ENCODE measurements at places on chromosomes 16 and 17. TPM values are rescaled to one million over a fixed set of nuclear protein-coding genes. Genes with fewer than 3 reads are reported as not detected.
A peak's percentile ranks its signal among the peaks of the same experiment; 100 is the strongest.

Gene ACACA
- 27.4 TPM for total RNA-seq

Gene DPEP2
- 0.52 TPM for total RNA-seq

DNA sequence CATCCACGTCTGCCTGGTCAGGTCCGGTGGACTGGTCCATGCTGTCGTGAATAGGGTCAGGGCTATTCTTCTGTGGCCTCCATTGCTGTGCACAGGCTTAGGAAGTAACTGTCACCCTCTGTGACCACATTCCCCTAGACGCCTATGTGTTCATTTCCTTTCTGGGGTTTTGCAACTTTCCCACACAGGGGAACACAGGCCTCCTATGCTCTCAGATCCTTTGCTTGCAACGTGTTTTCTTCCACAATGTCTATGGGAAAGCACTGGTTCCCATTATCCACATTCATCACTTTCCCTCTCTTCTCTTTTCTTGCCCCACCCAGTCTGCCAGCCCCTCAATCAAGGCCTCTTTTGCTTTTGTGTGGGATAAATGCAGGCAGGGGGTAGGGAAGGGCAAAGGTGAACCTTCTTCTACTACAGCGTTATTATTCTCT, 43.2 kb upstream of the DNAJA2 start:
- no peak for DNase-seq

Gene RNF43
- total RNA-seq = 19.9 TPM

DNA sequence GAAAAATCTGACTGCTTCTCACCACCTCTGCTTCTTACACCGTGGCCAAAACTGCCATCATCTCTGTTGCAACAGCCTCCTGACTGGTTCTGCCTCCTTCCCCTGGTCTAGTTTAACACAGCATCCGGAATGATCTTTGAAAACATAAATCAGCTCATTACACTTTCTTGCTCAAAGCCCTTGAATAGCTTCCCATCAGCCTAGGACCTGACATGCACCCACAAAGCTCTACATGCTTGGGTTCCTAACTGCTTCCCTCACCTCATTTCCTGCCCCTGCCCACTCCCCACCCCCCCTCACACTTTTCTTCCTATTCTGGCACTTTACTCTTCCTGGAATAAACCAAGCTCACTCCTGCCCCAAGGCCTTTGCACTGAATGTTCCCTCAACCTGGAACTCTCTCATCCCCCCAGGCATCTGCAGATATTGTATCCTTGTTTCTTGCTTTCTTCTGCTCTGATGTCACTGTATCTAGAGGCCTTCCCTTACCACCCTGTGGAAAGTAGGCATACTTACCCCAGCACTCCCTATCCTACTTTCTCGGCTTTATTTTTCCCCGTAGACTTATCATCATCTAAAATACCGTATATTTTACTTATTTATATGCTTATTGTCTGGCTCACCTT, 112.4 kb downstream of the FTO start:
- DNase-seq = no peak

Gene CD300LB
- 1.3 TPM for total RNA-seq

DNA sequence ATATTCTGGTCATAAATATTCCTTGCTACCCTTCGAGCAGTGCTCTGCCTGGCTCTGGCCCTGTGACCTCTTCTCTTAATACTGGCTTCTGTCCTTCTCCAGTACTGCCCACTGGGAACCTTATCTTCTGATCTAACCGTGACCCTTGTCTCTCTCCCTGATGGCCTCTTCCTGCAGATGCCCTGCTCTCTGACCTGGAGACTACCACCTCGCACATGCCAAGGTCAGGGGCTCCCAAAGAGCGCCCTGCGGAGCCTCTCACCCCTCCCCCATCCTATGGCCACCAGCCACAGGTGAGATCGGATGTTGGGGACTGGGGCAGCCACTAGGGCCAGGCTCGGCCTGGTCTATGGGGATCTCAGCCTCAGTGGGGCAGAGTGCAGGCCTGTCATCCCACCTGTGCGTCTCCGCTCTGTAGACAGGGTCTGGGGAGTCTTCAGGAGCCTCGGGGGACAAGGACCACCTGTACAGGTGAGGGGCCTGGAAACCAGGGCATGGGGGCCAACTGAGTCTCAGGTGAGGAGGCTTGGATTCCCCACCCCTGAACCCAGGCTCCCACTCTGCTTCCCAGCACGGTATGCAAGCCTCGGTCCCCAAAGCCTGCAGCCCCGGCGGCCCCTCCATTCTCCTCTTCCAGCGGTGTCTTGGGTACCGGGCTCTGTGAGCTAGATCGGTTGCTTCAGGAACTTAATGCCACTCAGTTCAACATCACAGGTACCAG, 1.5 kb downstream of the TGFB1I1 start:
- no peak for DNase-seq

DNA sequence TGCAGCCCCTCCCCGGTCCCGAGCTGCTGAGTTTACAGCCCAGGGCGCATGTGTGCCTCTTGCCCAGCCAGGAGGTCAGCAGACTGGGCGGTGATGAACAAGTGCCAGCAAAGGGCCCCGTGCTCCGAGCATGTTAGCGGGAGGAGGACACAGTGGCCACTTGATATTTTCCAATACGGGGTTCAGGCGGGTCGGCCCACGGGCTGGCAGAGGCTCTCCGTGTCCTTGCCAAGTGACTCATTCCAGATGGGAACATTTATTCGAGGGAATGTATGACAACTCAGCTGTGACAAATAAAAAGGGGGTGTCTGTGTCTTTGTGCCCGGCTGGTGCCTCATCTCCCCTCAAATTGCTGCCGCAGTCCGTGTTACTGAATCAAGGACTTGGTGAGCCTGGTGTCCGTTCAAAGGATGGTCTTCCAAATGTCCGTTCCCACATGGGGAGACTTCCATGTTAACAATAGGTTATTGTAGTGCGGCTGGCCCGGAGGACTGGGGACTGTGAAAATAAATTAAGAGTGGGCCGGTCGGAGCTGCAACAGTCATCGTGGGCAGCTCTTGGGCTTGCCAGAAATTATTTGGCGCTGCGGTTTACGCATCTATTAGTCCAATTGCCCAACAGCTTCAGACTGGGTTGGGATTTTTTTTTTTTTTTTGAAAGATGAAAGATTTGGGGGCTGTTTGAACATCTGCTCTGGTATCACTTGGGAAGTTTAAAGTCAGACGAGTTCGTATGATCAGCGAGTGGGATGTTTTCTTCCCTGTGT, 174.0 kb upstream of the CIBAR2 start:
- DNase-seq = peak; percentile 96

- DNase-seq = peak; percentile 8
These were observed 4.6 kb downstream of the CFAP20 start for GRCh38 chr16:58124601-58124915.

Gene CCDC144A
- total RNA-seq = 0.15 TPM

DNA sequence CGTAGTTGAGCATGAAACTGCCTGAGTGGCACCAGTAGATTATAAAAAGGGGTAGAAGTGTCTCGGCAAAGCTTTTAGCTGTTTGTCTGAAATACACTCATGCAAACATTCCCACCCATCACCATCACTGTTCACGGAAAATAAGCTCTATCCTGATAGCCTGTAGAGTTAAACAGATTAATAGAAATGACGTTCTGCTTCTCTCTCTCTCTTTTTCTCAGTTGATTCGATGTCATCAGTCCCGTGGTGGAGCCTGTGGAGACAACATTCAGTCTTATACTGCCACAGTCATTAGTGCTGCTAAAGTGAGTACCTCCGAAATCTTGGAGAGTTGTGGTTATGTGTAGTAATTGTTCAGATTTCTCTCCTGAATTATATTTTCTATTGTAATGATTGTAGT, 224.7 kb downstream of the BCAS3 start:
- DNase-seq = no peak

DNA sequence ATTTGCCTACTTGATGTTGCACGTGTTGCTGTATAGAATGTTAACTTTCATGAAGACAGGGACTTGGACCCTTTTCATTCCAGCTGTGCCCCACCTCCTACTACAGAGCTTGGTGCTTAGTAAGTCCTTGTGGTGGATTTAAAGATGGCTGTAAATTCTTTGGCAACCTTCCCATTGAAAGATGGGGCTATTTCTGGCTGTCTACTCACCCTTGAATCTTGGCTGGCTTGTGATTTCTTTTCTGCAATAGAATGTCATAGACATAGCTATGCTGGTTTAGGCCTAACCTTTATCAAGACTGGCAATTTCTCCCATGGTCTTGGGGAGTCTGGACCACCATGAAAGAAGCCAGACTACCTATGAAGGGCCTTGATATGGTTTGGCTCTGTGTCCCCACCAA, 59.0 kb downstream of the ACSM2A start:
- no peak for DNase-seq

GRCh38 chr17:75516619-75517296, 430 bp downstream of the TSEN54 start:
- no peak for DNase-seq

GRCh38 chr17:47119746-47120520, 69.2 kb downstream of the CDC27 start:
- DNase-seq = no peak

Gene TERB1
- not detected for total RNA-seq

Gene GPR142
- not detected for total RNA-seq

DNA sequence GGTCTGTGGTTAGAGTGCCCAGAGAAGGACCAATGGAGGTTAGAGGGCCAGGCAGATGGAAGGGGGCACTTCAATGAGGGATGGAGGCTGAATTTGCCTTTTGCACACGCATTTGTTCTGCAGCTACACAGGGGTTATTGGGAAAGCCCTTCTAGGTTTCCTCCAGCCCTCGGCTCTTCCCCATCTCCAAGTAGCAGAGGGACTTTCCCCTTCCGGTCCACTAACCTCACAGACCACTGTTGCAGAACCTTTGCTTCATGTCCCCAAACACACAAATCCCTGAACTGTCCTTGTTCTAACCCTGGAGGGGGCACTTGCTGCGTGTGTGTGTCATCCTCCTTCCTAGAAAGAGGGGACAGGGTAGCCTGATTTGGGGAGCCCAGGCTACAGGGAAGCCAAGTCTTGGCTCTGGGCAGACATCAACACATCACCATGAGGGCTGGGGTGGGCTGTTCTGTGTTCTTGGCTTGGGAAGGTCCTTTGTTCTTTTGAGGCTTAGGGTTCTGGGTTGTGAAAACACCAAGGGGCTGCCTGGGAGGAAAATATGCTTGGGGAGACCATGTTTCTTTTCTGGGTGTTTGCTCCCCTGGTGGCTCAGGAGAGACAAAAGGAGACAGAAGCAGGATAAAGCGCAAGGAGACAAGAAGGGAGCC, 7.3 kb upstream of the NR1D1 start:
- DNase-seq = no peak

DNA sequence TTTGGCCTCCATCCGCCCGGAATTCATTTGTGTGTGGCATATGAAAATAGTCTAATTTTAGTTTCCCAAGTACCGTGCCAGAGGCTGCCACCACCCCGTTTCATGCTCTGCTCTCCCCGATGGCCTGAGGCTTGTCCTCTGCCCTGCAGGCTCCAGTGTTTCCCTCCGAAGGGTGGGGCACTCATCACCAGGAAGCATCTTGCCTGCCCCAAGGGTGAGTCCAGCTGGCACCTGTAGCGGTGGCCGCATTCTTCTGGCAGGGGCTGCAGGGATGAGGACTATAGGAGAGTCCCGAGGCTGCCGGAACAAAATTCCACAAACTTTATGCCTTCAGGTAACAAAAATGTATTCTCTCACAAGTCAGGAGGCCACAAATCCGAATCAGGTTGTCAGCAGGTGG, 23.1 kb upstream of the CMIP start:
- DNase-seq = no peak

Gene SNRNP25
- 6.3 TPM for total RNA-seq

Gene CRISPLD2
- 58.9 TPM for total RNA-seq

DNA sequence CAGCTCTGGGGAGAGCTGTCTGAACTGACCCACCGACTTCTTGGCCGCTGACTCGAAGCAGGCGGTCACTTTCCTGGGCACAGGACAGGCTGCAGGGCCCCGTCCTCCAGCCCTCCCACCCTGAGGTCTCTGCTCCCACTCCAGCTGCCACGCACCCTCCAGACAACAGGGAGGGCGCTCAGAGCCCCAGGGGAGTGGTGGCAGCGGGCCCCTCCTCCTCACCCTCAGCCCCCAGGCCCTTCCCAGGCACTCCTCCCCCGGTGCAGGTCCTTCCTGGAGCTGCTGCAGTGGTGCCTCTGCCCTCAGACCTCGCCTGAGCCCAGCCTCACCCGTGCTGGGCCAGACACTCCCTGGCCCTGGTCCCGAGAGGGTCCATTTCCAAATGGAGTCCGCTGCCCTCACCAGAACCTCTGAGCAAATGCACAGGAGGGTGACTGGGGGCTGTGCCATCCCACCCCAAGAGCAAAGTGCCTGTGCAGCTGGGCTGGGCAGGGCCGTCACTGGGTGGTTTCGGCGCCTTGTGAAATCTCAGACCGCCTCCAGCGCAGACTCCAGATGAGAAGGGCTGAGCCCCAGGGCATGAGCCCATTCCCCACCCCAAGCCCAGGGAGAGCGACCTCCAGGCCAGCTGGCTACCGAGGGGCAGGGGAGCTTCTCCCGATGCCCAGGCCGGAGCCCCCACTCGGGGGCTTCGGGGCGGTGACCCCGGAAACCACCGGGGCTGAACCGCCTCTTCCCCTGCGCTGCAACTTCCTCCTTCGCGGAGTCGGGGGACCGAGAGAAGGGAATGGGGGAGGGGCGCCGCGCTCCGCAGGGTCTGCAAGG, 717 bp downstream of the CYBA start:
- no peak for DNase-seq
